ENCODE measurements at places on chromosomes 6 and 20.

DNA sequence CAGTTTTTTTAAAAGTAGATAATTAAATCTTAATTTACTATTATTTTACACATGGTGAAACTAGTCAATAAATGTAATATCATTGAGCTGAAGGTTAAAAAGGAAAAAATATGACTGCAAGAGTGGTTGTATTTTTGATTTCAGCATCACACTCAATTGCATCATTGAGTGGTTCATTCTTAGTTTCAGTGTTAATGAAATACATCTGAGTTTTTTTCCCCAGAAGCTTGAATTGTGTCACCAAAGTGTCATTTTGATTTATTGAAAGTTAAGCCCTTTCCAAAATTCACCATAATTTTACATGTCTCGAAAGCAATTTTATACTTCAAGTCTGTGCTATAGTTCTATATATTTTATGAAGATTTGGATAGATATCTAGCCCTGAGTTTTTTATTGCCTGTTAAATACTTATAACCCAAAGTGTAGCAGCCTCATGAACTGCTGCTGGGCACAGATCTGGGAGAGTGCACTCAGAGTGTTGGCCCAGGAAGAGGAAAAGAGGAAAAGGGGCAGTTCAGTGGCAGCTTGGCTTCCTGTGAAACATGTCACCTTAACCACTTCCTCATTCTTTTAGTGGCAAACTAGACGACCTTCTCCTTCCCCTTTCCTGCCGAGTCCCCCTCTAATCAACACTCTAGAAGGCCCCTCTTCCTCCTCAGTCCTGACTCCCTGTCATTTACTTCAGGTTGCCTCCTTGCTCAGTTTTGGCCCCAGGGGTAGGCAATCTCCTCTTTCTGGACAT is 140.7 kb downstream of the ESR1 start:
- DNase-seq, result no peak

- DNase-seq, result no peak
Observed at GRCh38 chr6:100412872-100413271, 51.8 kb downstream of the SIM1 start.

- no peak for DNase-seq
Observed at GRCh38 chr20:63052571-63053431, 46.0 kb upstream of the BHLHE23 start.

DNA sequence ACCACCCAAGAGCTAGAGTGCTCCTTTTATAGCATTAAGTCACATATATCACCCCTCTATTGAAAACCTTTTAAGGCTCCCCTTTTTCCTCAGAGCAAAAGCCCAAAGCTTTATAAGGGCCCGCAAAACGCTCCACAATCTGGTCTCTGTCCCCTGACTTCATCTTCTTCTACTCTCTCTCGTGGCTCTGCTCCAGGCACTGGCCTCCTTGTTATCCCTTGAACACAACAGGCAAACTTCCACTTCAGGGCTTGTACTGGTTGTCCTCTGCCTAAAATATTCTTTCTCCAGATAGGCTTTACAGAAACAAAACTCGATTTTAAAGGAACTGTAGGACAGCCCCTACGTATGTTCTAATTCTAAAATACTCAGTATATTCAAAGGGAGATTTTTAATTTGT is 44.0 kb upstream of the SPDEF start:
- no peak for DNase-seq

DNA sequence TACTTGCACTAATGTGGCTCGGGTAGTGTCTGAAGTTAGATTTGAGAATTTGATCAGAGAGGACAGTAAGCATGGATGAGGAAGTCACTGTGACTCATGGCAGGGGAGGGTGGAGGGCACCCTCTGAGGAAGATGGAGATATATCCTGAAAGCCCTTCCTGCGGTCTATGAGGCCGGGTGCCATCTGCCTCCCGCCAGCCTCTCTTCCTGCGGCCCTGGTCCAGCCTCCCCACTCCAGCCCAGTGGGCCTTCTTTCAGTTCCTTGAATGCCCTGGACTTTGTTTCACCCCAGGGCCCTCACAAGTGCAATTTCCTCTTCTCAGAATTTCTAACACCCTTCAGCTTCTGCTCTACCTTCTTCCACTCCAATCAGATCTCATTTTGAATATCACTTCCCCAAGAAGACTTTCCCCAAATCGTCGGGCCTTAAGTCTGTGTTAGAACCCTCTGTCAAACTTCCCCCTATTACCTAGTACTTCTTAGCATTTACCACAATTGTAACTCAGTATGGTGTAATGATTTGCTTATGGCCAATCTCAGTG is 20.2 kb upstream of the TNFAIP3 start:
- no peak for DNase-seq

DNA sequence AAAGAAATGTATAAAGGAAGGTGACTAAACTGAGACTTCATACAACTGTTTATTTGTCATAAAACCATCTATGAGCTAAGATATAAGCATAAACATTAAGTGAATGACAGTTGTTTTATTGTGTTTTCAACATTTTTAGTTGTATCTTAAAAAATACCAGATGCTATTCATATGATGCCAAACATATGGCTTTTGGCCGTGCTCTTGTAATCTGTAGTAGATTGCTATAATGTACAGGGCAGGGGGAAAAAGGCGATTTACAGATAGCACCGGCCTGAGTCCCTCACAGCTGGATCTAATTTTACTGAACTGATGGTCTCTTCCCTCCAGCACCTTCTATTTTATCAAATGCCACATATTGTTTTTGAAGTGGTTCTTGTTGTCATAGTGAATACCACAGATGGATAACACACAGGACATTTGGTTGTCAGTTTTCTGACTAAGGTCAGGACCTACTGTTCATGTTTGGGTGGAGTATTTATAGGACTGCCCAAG is 48.2 kb downstream of the CENPW start:
- no peak for DNase-seq

DNA sequence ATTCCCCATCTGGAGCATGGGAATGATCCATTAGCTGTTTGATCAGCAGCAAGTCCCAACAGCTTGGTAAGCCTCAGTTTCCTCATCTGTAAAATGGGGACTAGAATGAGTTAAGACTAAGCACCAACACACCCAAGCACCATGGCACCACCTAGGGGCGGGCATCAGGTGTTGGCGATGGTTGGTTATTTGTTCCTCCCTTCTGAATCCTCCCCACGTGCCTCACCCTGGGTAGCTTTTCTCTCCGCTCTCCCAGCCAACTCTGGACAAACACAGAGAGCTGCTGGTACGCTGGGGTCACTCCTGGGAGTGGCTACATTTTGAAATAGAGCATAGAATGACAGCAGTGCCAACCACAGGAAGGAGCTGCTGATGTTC is 13.3 kb upstream of the ITPR3 start:
- DNase-seq, result no peak

DNA sequence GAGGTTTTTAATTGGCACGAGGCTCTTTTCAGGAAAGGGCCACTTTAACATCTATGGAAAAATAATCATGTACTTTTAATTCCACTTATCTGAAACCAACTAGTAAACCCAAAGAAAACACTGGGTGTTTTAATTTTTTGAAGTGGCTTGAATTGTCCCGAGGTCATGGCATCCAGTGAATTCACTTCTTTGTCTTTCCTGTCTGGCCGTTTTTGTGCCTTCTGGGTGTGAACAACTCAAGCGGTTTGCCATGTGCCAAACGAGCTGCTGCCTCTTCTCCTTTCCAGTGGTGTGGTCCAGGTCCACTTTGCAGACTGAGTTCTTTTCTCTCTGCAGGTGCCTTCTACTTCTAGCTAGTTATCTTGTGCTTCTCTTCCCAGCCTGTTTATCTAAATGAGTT is 117.5 kb downstream of the PLCB4 start:
- no peak for DNase-seq
